Kidney (tissue), 22 donors: ENCODE measurements at places on chromosomes 1 and 21. TPM values are rescaled to one million over a fixed set of nuclear protein-coding genes. Genes with fewer than 3 reads are reported as not detected.

DNA sequence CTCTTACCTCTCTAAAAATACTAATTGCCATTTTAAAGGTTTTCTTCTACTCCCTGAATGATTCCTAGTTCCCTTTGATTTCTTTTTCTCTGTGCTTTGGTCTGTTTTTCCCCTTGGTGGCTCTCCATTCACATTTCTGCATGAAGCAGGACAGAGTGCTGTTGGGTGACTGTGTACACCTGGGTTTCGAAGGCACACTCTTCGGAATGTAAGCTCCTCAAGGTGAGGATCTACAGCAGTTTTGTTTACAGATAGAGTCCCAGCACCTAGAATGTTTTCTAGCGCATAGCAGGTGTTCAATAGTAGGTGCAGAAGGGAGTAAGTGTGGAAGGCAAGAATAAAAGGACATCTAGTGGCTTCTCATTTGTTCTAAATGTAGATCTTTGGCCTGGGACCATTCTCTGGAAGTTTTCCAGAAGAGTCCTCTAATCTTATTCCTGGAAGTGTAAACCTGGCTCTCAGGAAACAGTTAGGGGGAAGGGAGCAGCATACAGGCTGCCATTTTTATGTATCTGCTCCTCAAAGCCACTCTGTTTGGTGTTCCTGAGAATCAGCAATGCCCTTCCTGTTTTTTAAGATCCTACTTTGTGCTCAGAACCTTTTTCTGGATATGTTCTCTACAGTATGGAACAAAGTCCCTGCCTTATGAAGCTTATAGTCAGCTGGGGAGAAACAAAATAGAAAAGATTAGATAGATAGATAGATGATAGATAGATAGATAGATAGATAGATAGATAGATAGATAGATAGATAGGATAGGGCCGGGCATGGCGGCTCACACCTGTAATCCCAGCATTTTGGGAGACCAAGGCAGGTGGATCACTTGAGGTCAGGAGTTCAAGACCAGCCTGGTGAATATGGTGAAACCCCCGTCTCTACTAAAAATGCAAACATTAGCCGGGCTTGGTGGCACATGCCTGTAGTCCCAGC is 22.8 kb upstream of the EFNA1 start:
- no peaks in the 10 kb centered on the region for H3K27me3 ChIP-seq
- peak; percentile 6 for DNase-seq
- no peaks in the 10 kb centered on the region for H3K36me3 ChIP-seq
- no peak overlapping the region for H3K4me3 ChIP-seq

DNA sequence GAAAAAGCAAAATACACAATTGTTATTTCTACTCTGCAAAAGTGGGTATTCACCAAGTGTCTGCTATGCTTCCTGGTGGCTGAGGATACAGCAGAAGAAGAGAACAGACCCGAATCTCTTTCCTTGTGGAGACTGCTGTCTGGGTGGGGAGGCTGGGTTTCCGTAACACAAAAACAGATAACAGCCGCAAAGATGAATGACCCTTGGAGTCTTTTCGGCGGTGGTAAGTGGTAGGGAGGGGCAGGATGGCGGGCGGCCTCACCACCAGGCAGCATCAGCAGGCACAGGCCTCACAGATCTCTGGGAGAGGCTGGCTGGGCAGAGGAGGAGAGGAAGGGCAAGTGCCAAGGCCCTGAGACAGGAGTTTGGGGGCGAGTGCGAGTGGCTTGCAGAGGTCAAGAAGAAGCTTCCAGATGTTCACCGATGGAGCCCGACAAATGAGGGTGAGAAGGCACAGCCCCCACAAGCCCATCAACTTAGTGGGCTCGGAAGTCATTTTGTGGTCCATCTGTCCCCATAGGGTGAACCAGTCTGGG is 164.2 kb downstream of the RHOU start:
- H3K4me3 ChIP-seq: no peak overlapping the region
- no peaks in the 10 kb centered on the region for H3K27me3 ChIP-seq
- no peak overlapping the region for H3K27ac ChIP-seq
- no peaks in the 10 kb centered on the region for H3K36me3 ChIP-seq
- no peak for DNase-seq
- peaks cover 8% of the 10 kb centered on the region for H3K4me1 ChIP-seq

DNA sequence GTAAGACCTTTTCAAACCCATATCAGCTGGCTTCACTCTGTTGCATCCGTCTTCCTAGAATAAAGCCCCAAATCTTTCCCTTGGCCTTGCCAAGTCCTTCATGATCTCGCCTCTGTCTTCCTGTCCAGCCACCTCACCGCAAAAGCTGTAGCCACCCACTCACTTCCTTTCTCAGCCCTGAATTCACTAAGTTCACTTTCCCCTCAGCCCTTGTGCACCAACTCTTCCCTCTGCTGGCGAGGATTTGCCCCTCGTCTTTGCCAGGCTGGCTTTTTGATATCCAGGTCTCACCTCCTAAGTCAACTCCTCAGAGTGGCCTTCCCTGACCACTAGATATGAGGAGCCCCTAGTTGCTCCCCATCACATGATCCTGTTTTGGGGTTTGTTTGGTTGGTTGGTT is 3.9 kb upstream of the COL16A1 start:
- H3K36me3 ChIP-seq: no peaks in the 10 kb centered on the region
- H3K4me3 ChIP-seq: no peak overlapping the region
- DNase-seq: no peak

- no peak for DNase-seq
- H3K4me1 ChIP-seq: no peaks in the 10 kb centered on the region
- H3K4me3 ChIP-seq: no peak overlapping the region
Measured at GRCh38 chr1:18722270-18722669, 91.6 kb downstream of the PAX7 start.

DNA sequence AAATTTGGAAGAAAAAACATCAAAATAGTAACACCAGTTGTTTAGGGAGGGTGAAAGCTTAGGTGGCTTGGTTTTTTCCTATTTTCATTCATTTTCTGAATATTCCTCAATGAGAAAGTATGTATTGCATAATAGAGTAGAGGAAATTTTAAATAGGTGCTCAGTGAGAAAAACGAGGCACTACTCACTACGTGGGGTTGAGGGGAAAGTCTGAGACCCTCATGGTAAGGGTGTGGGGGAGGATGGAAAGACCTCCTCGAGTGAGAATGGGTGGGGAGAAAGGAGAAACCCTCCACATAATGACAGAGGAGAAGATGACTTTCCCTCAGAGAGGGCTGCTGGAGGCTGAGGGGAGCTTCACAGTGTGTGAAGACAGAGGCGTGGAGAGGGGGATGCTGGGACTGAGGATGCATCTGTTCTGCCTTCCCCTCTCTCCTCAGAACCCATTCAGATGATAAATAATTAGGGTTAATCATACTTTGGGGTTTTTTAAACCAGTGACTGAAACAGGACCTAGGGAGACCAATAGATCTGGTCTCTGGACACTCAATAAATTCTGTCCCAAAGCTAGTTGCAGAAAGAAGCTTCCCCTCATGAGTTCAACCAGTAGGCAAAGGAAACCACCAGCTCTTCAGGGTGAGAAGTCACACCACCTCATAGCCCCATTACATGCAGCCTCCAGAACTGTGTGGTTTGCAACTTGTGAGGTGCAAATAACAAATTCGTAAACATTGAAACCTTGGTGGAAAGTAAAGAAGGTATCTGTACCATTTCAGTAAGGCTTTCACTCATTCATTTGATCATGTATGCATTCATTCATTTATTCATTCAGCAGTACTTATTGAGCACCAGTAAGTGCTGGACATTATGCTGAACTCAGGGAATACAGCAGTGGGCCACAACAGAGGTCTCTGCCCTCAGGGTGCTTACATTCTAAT is 17.1 kb downstream of the SLAMF7 start:
- no peak overlapping the region for H3K4me3 ChIP-seq
- H3K4me1 ChIP-seq: no peaks in the 10 kb centered on the region
- H3K36me3 ChIP-seq: no peaks in the 10 kb centered on the region
- DNase-seq: no peak
- no peaks in the 10 kb centered on the region for H3K27me3 ChIP-seq

- H3K4me3 ChIP-seq: peak overlapping the region; percentile 95
- H3K36me3 ChIP-seq: peaks cover 46% of the 10 kb centered on the region
- H3K27ac ChIP-seq: peak overlapping the region; percentile 1
- no peaks in the 10 kb centered on the region for H3K27me3 ChIP-seq
- peaks cover 24% of the 10 kb centered on the region for H3K4me1 ChIP-seq
Measured at GRCh38 chr1:244860914-244861610, 3.3 kb downstream of the HNRNPU start.

DNA sequence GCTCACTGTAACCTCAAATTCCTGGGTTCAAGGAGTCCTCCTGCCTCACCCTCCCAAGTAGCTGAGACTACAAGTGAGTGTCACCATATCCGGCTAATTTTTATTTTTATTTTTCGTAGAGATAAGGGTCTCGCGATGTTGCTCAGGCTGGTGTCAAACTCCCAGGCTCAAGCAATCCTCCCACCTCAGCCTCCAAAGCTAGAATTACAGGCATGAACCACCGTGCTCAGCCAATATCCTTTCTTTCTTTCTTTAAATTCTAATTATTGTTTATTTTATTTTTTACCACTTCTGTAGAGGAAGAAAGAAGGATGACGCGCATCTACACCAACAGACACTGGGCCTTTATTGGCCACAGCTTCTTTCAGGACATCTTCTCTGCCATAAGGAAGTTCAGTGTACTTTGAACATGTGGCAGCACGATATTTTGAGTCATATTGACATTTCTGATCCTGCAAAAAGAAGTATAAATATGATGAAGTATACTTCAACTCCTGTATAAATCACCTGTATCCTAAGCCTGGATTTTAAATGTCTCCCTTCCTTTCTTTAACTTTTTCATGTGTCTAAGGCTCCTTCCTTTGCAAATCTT is 15.8 kb downstream of the CTSS start:
- no peak for DNase-seq
- H3K36me3 ChIP-seq: no peaks in the 10 kb centered on the region
- H3K4me3 ChIP-seq: no peak overlapping the region
- no peaks in the 10 kb centered on the region for H3K4me1 ChIP-seq
- H3K27ac ChIP-seq: no peak overlapping the region

GRCh38 chr1:61007534-61008364 is 74.6 kb upstream of the NFIA start:
- no peak for DNase-seq
- no peaks in the 10 kb centered on the region for H3K4me1 ChIP-seq
- no peak overlapping the region for H3K4me3 ChIP-seq
- no peaks in the 10 kb centered on the region for H3K27me3 ChIP-seq
- H3K36me3 ChIP-seq: no peaks in the 10 kb centered on the region
- H3K27ac ChIP-seq: no peak overlapping the region

DNA sequence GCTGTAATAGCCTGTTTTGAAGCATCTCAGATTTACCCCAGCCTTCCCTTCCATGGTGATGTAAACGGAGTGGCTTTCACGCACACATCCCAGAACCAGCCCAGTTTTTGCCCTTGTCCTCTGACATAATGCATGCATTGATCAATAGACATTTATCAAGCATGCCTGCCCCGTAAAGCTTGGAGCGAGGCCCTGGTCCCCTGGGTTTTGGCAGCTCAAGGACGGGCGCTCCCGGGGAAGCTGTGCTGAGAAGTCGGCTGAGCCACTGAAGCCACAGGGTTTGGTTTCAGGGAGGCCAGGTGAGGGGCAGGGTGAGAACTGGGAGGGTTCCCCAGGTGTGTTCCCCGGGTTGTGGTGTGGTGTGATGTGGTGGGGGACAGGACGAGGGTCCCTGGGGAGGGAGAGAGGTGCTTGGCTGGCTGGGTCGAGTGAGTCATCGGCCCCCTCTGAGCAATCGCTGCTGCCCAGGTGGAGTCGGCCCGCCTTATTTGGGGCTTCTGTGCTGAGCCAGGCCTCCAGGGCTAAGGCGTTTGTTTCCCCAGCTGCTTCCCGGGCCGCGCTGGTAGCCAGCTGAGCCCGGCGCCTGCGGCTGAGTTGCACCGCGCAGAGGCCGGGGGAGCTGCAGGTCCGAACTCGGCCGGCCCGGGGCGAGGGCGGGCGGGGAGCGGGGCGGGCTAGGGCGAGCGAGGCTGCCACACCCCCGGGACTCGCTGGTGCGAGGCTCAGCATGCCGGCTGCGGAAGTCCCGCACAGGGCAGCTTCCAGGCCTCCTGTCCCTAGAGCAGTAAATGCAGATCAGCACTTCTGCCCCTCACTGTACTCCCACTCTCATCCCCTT is 23.6 kb downstream of the ATP2B4 start:
- H3K27me3 ChIP-seq: no peaks in the 10 kb centered on the region
- H3K4me3 ChIP-seq: no peak overlapping the region
- no peaks in the 10 kb centered on the region for H3K36me3 ChIP-seq
- DNase-seq: peak; percentile 68
- no peaks in the 10 kb centered on the region for H3K4me1 ChIP-seq
- H3K27ac ChIP-seq: peak overlapping the region; percentile 47

GRCh38 chr1:154867841-154868605 is 2.1 kb downstream of the KCNN3 start:
- no peak overlapping the region for H3K27ac ChIP-seq
- peak overlapping the region; percentile 33 for H3K4me3 ChIP-seq
- no peaks in the 10 kb centered on the region for H3K36me3 ChIP-seq
- peaks cover 5% of the 10 kb centered on the region for H3K27me3 ChIP-seq
- no peak for DNase-seq

GRCh38 chr1:88888750-88889149 is 2.6 kb downstream of the GTF2B start:
- no peak for DNase-seq
- no peaks in the 10 kb centered on the region for H3K27me3 ChIP-seq
- no peak overlapping the region for H3K4me3 ChIP-seq
- H3K27ac ChIP-seq: no peak overlapping the region
- H3K36me3 ChIP-seq: peaks cover 6% of the 10 kb centered on the region
- peaks cover 13% of the 10 kb centered on the region for H3K4me1 ChIP-seq

DNA sequence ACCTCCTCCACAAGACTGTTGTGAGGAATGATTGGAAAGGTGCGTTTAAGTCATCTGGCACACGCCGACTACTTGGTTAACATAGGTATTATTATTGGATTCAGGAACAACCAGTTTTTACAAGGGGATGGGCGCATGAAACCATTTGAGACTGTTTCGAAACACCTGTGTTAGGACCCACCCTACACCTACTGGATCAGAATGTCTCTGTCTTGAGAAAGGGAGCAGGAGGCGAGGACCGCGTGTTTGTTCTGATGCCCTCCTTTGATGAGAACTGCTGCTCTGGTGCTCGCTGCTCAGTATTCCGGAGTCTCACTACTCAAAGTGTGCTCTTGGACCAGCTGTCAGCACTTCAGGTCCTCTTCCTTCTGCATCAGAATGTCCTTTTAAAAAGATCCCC is 7.3 kb downstream of the H6PD start:
- peaks cover 25% of the 10 kb centered on the region for H3K4me1 ChIP-seq
- no peaks in the 10 kb centered on the region for H3K27me3 ChIP-seq
- no peak overlapping the region for H3K4me3 ChIP-seq
- H3K36me3 ChIP-seq: peaks cover 4% of the 10 kb centered on the region
- H3K27ac ChIP-seq: no peak overlapping the region
- DNase-seq: no peak

GRCh38 chr1:234544087-234544579 is 65.2 kb upstream of the TARBP1 start:
- H3K4me1 ChIP-seq: peaks cover 25% of the 10 kb centered on the region
- H3K27me3 ChIP-seq: no peaks in the 10 kb centered on the region
- peak; percentile 92 for DNase-seq
- H3K27ac ChIP-seq: peak overlapping the region; percentile 68
- no peak overlapping the region for H3K4me3 ChIP-seq

- no peaks in the 10 kb centered on the region for H3K4me1 ChIP-seq
- H3K27me3 ChIP-seq: no peaks in the 10 kb centered on the region
- no peak overlapping the region for H3K4me3 ChIP-seq
- no peaks in the 10 kb centered on the region for H3K36me3 ChIP-seq
Measured at GRCh38 chr1:60636946-60637345, 445.4 kb upstream of the NFIA start.

GRCh38 chr1:11053758-11054137 is 6.1 kb downstream of the SRM start:
- no peak overlapping the region for H3K4me3 ChIP-seq
- H3K4me1 ChIP-seq: no peaks in the 10 kb centered on the region
- no peak for DNase-seq
- no peak overlapping the region for H3K27ac ChIP-seq

Gene NPR1
- 89.3 TPM for total RNA-seq

Gene SLC9C2
- total RNA-seq: 0.72 TPM

Gene IGSF9
- 0.88 TPM for total RNA-seq

Gene CENPF
- 3.3 TPM for total RNA-seq

Gene SPRR1A
- total RNA-seq: not detected

Gene MCOLN2
- 3.1 TPM for total RNA-seq

Gene SYCP1
- not detected for total RNA-seq

Gene KRTAP19-3
- not detected for total RNA-seq
